ENCODE measurements at places on chromosomes 11 and 22. TPM values are rescaled to one million over a fixed set of nuclear protein-coding genes. Genes with fewer than 3 reads are reported as not detected.

The HTATIP2 gene
- 143 TPM for total RNA-seq

The LRRN4CL gene
- total RNA-seq = 3.6 TPM

The POU2AF2 gene
- total RNA-seq = 1.5 TPM

The OR51B5 gene
- not detected for total RNA-seq

The TEX12 gene
- 0.39 TPM for total RNA-seq

The WBP2NL gene
- total RNA-seq = 2.1 TPM

The MIOX gene
- not detected for total RNA-seq

The F2 gene
- total RNA-seq = not detected

The PHLDA2 gene
- total RNA-seq = 29.9 TPM

The SHISAL1 gene
- 0.27 TPM for total RNA-seq
